Stimulated activated CD8-positive, alpha-beta memory T cell treated with anti-CD3 and anti-CD28 coated beads, Interleukin-4, amount 100 ng/mL, for 4 hours (primary cell): ENCODE measurements at places on chromosomes 16 and 17.

DNA sequence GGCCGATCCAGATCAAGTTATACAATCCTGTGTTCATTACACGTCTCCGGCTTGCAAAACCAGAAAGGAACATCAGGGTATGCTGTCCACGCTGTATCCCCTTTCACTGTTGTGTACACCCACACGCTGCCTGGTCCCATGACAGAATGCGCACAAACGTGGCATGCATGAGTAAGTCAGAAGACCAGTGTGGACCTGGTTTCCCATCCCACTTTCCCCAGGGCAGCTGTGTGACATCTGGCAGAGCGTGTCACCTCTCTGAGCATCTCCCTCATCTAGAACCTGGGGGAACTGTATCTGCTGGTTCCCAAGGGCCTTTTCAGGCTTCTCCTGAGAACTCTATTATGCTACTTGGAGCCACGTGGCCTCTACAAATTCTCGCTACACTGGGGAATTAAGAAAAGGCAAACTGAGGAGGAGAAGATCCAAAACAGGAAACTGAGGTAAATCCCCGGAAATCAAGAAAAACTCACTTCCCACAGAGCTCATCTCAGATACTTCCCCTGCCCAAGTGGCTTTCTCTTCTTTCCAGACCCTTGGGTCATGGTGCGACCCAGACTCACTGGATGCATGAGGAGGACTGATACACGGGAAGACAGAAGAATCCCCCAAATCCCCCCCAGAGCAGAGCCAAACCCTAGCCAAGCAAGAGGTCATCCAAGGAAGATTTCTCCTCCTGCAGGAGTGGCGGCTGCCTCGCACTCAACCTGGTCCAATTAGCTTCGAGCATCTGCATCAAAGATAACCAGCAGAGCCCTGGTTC lies 139.3 kb downstream of the GAS7 start:
- DNase-seq, result no peak

DNA sequence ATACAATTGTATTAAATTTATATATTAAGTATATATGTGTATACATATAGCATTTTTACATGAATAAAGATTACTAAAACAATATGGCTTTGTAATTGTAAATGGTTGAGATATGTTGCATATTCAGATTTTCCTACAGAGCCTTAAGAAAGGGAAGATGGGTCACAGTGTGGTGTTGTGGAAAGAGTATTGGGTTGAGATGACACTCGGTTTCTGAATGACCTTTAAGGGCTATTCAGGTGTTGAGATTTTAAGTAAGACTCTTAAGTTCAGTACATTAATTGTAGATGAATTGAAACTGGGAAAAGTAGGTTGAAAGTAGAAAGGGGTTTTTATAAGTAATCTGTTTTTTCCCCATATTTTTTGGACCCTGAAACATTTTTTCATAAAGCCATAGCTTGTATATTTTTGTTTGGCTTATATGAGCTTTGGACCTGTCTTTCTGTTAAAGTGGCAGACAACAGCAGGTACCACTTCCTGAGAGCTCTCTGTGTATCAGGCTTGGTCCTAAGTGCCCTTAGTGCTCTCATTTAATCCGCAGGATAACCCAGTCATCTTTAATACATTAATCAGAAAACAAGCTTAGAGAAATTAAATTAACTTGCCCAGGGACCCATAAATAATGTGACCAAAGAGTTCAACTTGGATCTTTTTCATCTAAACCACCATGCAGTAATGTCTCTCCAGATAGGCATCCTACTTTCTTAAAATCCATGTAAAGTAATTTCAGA lies 48.5 kb upstream of the MRC2 start:
- no peak for DNase-seq

- DNase-seq, result no peak
Measured at GRCh38 chr16:55773859-55774549, 58.9 kb downstream of the CES1 start.

- DNase-seq, result no peak
Measured at GRCh38 chr16:20409398-20410120, at the start of gene ACSM5. Gene ACSM5 (plus strand): TSS chr16:20409534. CDS start chr16:20411485, 1,951 bp downstream.

GRCh38 chr17:63232565-63233310 lies 213.4 kb downstream of the CYB561 start:
- no peak for DNase-seq

DNA sequence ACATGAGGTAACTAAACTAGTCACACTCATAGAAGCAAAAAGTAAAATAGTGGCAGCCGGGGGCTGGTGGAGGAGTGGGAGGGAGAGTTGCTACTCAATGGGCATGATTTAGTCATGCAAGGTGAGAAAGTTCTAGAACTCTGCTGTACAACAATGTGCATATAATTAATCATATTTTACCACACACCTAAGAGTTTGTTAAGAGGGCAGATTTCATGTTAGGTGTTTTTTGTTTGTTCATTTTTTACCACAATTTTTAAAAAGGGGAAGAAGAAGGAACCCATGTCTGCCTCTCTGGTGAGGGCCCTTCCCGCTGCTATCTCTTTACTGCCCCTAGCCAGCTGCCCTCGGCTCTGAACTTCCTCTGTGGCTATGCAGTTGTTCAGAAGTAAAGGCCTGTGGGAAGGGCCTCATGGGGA lies 11.2 kb downstream of the CD300LB start:
- DNase-seq, result no peak

- no peak for DNase-seq
Measured at GRCh38 chr16:88014252-88014781, 63.1 kb downstream of the BANP start.

DNA sequence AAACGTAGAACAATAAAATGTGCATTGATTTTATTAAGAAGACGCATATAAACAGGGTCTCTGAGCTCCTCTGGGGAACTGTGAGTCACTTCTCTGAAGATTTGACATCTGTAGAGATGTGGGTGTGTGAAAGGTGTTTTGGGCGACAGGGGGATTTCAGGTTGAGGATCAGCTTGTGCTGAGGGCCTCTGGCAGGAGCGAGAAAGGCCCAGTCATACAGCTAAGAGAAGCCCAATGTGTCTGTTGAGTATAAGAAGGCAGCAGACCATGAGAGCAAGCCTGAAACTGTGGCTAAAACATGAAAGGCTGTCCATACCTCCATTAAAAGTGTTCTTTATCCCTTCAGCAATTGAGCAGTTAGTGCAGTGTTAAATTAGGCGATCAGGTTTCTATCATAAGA lies 406.5 kb upstream of the MON1B start:
- DNase-seq, result no peak

DNA sequence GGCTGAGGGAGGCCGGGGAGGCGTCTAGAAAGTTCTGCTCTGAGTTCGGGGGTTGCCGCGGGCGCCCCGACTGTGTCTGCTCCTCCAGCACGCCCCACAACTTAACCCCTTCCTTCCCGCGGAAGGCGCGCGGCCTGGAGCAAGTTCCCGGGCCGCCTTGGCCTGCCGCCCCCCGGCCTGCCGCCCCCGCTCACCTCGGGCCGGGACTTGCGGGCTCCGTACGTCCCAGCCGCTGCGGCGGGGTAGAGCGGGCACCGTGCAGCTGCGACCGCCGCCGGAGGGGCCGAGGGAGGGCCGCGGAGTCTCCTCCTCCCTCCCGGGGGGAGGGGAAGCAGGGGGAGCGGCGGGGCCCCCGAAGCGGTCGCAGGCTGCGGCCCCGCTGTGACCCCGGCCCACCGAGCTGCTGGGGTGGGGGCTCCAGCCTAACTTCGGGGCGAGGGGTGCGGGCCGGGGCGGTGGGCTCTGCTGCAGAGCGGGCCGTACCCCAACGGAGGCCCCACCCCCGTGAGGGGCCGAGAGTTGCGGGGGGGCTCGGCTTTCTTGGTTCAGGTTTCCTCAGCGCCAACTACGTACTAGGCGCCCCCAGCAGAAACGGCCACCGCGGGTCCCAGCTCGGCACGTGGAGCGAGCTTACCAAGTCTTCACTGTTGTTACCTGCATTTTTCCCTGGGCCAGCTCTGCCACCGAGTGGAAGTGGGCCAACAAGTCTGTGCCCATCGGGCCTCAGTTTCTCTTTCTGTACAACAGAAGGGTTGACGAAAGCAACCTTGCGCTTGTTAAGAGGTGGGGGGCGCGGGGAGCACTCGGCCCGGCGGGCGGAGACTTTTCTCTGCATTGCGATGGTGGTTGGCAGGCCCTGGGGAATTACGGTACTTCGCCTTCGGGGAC lies at the start of gene CCDC102A:
Gene CCDC102A, minus strand, starts transcription at position 266 of the 888 bp plus-strand sequence. CDS start 7,394 bp downstream, outside the sequence.
- peak; percentile 32 for DNase-seq

DNA sequence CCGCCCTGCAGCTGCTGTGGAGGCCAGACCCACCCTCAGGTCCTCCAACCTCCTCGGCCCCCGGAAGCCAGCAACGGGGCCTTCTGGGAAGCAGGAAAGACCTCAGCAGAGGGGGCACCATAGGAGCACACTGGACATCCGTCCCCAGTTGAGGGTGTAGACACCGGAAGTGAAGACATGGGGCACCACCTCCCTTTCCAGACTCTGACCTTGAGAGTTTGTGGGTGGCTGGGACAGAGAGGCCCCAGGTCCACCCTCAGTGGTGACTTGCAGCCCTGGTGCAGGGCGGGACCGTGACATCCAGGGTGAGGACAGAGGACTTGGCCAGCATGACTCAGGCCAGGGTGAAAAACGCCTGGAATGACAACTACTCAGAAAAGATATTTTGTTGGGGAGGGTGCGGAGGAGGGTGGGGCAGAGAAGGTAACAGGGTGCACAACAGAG lies 19.9 kb downstream of the CEP295NL start:
- no peak for DNase-seq

DNA sequence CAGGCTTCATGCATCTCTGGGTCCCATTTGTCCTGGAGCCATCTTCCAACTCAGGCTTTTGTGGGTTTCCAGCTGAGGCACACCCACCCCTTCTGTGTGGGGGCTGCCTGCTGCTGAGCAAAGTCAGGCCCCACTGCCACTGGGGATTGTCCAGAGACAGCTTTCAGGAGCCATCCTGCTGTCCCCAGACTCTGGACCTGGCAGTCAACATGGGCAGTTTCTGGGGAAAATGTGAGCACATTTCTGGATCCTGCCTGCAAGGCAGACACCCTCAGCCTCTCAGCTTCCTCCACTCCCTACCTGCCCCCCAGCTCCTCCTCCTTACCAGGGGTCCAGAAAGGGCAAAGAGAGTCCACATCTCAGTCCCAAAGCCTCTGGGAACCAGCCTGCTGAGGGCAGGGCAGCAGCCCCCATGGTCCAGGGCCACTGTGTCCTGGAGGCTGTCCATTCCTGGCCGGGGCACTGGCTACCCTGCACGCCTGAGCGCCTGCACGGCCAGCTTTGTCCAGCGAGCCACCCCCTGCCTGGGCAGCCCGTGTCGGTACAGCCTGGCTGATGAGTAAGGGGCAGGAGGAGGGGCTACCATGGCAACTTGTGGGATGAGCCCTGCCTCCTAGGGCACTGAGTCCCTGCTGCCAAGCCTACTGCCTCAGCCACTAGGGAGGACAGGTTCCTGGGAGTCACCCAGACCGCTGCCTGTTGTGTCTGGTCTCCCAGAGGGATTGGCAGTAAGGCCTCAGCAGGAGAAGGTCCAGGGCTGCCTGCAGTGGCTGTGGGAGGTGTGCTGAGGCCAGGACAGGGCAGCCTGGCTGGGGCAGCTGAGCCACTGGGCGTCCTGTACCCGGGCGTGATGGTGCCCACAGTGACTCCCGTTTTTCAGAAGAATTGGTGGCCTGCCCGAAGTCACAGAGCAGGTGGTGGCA lies at the start of gene SLC47A2:
Gene SLC47A2, minus strand, starts transcription at position 477 of the 923 bp plus-strand sequence. Its CDS starts 29 bp downstream, at position 448.
- no peak for DNase-seq

DNA sequence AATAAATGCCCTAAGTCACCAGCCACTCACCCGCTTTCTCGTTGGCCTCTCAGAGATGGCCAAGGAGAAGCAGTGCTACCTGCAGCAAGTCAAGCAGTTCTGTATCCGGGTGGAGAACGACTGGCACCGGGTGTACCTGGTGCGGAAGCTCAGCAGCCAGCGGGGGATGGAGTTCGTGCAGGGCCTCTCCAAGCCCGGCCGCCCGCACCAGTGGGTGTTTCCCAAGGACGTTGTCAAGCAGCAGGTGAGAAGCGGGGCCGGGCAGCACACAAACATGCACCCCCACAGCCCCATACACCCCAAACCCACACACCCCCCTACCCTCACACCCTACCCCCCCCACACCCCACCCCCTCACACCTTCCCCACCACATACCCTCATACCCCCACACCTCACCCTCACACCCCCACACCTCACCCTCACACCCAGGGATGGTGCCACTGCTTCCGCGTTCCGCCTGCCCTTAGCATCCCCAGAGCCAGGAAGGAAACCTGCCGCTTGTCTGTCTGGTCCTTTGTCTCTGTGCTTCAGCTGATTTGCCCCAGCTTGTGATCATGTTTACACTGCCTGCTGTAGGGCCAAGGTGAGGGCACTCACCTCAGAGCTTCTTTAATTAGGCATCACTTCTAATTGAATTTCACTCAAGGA lies 41.9 kb upstream of the ENDOV start:
- no peak for DNase-seq

GRCh38 chr17:61409301-61410112 lies 9.9 kb downstream of the TBX2 start:
- DNase-seq, result no peak

DNA sequence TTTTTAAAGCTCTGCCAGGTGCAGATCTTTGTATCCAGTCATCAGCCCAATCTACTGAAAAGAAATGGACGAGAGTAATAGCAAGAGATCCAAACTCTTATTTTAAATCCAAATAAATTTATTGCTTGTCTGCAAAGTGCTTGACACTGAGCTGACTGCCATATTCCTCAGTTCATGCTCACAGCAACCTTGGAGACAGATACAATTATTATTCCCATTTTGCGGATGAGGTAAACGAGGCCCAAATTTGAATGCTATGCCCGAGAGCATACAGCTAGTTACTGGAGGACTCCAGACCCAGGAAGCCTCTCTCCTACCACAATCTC lies 620 bp downstream of the NOB1 start:
- DNase-seq, result no peak
